ENCODE measurements at places on chromosomes 12 and 14. TPM values are rescaled to one million over a fixed set of nuclear protein-coding genes. Genes with fewer than 3 reads are reported as not detected.

Gene PRH1
- total RNA-seq, result 5.9 TPM

- no peak for DNase-seq
Measured at GRCh38 chr12:98901189-98901588, 256.1 kb downstream of the APAF1 start.

GRCh38 chr12:62977418-62977817 lies 42.5 kb upstream of the PPM1H start:
- peak; percentile 71 for DNase-seq

DNA sequence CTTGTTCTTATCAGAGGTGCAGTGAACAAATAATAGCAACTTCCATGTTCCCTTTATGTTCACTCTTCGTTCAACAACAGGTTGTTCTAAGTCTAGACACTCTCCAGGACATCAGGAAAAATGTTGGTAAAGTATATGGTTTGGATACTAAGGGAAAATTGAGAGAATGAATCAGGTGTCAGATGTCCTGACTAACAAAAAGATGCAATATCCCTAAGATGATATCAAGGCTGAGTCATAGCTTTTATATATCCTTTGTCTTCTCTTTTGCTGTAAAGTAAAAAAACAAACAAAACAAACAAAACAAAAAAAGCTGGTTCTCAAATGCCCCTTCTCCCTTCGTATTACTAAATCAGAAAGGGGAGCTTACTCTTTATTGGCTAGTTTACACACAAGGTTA lies 11.1 kb downstream of the GLIPR1L1 start:
- DNase-seq, result no peak

DNA sequence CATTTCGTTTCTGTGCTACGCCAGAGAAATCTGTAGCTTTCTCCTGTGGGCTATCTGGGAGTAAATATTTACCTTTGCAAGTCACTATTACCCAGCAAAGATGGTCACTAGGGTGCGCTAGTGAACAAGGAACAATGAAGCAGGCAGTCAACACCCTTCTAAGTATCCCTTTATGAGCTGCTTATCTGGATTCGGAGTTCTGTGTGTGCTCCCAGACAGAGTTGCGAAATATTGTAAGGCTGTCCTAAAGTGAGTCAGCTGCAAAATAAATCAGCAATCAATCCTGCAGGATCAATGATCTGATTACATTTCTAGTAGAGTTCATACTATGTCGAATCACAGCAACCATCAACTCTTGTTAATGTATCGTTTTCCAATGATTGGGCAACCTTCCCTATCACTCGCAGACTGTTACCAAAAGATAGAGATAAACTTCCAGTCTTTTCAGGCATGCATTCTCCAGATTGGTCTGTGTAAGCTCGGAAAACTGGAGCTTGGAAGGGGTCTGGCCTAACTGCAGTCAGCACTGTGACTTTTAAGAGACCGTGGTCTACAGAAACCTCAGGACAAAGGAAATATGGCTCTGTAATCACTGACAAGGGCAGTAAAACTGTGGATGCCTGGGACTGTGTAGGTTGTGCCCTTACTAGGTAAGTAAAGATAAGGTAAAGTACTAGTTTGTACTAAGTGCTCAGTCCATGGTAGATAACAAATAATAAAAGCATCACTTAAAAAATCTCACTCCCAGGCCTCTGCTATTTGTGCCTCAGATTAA lies 133.5 kb downstream of the KCNK10 start:
- DNase-seq, result peak; percentile 89

GRCh38 chr12:25459541-25459951 lies 93.5 kb downstream of the LMNTD1 start:
- no peak for DNase-seq

GRCh38 chr14:89990623-89991275 lies 35.0 kb downstream of the TDP1 start:
- no peak for DNase-seq

Gene PPM1A
- 94.5 TPM for total RNA-seq

Gene OR4N2
- not detected for total RNA-seq

GRCh38 chr14:74684434-74684833 lies 28.4 kb downstream of the AREL1 start:
- DNase-seq, result no peak

- DNase-seq, result peak; percentile 28
Measured at GRCh38 chr12:31234955-31235867, 90.7 kb downstream of the SINHCAF start.

DNA sequence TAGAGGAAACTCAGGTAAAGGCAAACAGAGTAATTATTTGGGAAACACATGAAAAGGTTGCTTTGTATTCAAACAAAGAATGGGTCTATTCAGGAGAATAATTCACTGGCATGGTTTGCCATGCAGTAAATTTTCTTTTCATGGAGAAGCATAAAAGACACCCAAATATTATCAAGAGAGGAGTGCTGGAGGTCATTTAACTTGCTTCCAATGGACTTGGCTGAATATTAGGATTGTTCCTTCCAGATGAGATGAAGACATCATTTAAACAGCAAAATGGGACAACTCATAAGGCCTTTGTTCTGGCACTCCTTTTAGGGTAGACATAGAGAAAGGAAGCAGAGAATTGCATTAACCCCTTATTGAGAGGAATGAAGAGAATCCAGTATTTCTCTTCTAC lies 38.7 kb downstream of the WIF1 start:
- no peak for DNase-seq

Gene CLSTN3
- 34.6 TPM for total RNA-seq

Gene TGM1
- 0.45 TPM for total RNA-seq

GRCh38 chr12:75099210-75099609 lies 110.4 kb downstream of the KCNC2 start:
- DNase-seq, result no peak

DNA sequence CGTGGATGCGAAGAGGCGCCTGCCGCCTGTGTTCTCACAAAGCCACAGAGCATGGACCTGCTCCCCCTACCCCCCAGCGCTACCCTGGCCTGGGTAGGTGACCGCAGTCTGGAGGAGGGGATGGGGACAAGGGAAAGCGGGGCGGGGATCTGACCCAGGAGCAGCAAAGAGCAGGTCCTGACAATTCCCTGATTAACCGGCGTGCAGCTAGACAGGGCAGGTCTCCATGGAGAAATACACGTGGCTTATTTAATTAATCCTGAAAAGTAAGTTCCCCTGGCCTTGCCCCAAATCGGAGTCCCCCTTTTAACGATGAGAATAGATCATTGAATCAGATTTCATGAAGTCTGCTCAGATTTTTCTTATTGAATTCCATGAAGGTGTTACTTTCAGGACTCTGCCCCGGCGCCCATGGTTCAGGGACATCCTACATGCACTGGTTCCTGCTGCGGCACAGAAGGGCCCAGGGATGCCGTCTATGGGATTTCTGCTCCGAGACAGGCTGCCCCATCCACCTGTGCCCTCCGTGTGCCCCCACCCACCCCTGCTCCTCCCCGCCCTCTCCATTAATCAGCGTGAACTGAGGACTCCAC lies 251.0 kb upstream of the SFSWAP start:
- no peak for DNase-seq

Gene C12orf50
- total RNA-seq, result not detected

- DNase-seq, result peak; percentile 41
Measured at GRCh38 chr12:117007577-117007976, 91.6 kb downstream of the TESC start.

All from renal cortical epithelial cell (primary cell).